ENCODE measurements at places on chromosomes 1 and 21.

- no peak for DNase-seq
These were observed 4.9 kb downstream of the ETNK2 start for GRCh38 chr1:204146965-204147364.

GRCh38 chr1:108882837-108883236 lies 6.1 kb downstream of the GPSM2 start:
- DNase-seq: no peak

- DNase-seq: no peak
These were observed 216.3 kb upstream of the CAMK1G start for GRCh38 chr1:209367061-209367772.

DNA sequence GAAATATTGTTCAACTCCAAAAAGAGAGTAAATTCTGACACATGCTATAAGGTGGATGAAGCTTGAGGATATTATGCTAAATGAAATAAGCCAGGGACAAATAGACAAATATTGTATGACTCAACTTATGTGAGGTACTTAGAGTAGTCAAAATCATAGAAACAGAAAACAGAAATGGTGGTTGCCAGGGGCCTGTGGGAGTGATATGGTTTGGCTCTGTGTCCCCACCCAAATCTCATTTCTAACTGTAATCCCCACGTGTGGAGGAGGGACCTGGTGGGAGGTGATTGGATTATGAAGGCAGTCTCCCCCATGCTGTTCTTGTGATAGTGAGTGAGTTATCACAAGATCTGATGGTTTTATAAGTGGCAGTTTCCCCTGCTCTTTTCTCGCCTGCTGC lies 24.7 kb upstream of the DISP1 start:
- no peak for DNase-seq

DNA sequence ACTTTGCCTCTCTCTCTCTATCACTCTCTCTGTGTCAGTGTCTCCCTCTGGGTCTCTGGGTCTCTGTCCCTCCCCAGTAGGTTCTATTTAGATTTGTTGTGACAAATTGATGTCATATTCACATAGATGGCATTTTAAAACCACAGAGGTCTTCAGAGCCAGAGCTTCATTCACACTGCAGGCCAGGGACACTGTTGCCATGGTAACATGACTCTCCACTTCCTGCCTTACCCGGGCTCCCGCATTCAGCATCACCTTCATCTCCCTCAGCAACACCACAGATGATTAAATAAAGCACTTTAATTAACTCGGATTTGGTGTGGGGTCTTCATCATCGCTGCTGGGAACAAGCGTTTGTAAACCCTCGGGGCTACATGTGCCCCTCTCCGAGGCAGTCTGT lies 132.6 kb downstream of the ETS2 start:
- no peak for DNase-seq

DNA sequence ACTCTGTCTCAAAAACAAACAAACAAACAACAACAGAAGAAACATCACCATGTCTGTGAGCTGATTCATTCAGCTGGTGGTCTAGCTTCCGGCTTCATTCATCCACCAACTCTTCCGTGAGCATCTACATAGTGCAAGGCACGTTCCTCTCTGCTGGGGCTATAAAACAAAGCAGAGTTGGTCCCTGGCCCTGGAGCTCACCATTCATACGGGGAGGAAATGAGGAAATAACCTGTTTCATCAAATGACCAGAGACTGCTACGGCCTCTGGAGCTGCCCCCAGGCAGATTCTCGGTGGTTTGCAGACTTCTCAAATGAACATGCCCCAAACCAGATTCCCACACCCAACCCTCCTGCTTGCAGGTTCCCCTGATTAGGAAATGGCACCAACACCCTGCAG lies 41.0 kb upstream of the ID3 start:
- DNase-seq: no peak

- no peak for DNase-seq
These were observed 704.5 kb upstream of the ADGRL4 start for GRCh38 chr1:79711001-79711431.

Data from left renal cortex interstitium (tissue), 4 donors.